ENCODE measurements at places on chromosomes 7 and 10.
A peak's percentile ranks its signal among the peaks of the same experiment; 100 is the strongest.

GRCh38 chr7:94022550-94022949 lies 18.4 kb upstream of the BET1 start:
- no peak for DNase-seq

- DNase-seq, result no peak
These were observed 599.5 kb upstream of the DPP6 start for GRCh38 chr7:153452661-153453060.

DNA sequence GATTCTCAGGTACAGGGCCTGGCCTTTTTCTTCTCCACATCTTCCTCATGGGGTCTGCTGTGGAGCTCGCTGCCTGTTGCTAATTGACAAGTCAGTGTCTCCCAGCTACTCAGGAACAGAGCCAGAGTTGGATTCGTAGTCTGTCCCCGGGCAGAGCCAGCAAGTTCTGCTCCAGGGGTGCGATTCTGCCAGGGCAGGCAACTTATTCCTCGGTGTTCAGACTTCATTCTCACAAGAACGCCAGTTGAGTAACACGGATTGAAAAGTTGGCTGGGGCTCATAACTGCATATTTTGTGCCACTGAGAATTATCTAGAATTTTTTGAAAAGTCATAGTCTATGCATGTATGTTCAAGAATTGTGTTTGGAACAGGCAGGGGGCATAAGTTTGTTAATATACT lies 336.7 kb upstream of the NPVF start:
- DNase-seq, result no peak

GRCh38 chr10:27748601-27749000 lies 3.0 kb upstream of the MKX start:
- no peak for DNase-seq

GRCh38 chr7:80334196-80334595 lies 177.7 kb downstream of the GNAT3 start:
- DNase-seq, result no peak

DNA sequence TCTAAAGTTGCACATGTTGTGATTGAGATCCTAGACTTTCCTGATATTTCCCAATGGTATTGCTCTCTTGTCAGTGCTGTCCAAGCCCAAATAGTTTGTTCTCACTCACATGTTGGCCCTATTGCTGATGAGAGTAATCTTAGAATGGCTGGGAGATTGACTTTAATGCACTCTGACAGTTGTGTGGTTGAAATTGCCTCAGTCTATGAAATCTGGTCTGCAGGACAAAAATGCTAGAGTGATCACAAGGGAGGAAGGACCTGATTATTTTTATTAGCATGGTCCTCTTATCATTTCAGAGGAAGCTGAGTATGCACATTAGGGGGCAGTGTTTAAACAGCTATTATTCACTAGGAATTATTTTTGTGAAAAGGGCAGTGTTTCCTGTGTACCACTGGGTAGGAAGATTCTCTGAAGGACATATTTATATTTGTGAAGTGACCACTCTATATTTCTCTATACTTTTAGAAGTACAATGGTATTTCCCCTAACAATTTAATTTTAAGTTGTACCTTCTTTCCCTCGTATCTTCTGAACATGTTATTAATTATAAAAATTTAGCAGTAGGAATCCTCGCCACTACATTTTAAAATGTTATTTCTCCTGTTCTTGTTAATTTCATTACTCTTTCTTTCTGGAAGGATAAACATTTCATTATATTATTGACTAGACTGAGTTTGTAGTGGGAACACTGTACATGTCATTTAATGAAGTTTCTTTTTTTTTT lies 64.4 kb downstream of the SUGCT start:
- DNase-seq, result no peak

DNA sequence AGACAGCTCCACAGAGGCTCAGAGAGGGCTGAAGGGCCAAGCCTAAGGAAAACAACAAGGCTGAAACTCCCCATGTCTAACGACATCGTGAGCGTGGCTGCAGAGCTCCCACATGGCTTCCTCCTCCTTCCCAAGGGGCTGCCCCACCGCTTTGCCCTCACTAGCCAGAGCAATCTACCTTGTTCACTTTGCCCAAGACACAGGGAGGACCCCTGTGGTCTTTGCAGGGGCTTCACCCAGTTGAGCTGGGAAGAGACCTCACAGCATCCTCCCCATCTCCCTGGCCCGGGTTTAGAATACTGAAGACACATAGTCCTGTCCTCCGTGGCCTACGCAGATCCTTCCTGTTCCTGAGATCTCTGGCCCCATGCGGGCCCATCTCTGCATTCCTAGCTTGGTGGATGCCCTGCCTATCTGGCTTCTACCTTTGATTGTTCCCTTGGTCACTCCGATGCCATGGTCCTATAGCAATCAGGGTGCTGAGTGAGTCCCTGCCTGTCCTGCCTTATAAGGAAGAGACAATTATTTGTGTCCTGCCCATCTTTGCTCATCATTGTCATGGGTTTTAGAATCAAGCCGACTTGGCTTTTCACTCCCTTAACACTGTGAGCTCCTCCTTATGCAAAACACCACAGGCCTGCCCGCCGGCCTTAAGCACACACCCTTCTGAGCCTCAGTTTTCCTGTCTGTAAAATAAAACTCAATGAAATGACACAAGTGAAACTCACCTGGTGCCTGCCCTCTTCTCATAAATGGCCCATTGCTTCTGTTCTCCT lies 73.2 kb downstream of the PARP12 start:
- DNase-seq, result no peak

DNA sequence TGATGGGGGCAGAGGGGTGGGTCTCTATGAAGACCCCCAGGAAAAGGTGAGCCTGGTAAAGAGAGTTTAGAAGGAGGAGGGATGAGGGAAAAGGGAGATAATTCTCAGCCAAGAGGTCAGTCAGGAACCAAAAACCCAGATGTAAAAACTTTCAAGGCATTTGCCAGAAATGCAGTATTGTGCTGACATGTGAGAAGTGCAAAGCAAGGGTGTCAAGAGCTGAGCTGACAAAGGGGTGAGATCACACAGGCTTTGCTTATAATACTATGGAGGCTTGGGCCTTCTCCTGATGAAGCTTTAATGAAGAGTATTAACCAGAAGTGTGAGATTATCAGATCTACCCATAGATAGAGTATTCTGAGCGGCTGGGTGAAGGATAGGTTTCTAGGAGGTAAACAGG lies 22.3 kb upstream of the IFRD1 start:
- no peak for DNase-seq

- no peak for DNase-seq
These were observed 9.5 kb upstream of the C10orf95 start for GRCh38 chr10:102460836-102461186.

DNA sequence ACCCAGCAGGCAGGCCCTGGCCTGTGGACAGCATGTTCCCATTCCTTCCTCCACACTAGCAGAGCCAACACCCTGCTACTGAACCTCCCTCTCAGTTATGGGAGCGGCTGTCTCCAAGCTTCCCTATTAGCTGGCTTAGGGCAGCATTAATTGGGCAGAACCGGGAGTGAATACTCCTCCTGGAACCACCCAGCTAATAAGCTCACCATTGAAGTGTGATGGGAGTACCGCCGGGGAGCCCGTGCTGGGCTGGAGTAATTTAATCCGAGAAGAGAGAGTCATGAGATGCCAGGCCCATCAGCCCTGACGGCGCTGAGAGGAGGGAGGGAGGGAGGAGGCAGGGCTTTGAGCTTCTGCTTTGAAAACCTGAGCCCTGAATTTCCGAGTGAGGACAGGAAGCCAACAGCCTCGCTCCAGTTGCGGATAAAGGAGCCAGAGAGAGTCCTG lies 31.8 kb upstream of the ELFN1 start:
- no peak for DNase-seq

GRCh38 chr7:33276325-33276724 lies 147.0 kb downstream of the BBS9 start:
- DNase-seq, result no peak

GRCh38 chr7:6317797-6318438 lies 45.5 kb upstream of the CYTH3 start:
- DNase-seq, result no peak

GRCh38 chr10:30172673-30173072 lies 113.3 kb upstream of the JCAD start:
- DNase-seq, result no peak

DNA sequence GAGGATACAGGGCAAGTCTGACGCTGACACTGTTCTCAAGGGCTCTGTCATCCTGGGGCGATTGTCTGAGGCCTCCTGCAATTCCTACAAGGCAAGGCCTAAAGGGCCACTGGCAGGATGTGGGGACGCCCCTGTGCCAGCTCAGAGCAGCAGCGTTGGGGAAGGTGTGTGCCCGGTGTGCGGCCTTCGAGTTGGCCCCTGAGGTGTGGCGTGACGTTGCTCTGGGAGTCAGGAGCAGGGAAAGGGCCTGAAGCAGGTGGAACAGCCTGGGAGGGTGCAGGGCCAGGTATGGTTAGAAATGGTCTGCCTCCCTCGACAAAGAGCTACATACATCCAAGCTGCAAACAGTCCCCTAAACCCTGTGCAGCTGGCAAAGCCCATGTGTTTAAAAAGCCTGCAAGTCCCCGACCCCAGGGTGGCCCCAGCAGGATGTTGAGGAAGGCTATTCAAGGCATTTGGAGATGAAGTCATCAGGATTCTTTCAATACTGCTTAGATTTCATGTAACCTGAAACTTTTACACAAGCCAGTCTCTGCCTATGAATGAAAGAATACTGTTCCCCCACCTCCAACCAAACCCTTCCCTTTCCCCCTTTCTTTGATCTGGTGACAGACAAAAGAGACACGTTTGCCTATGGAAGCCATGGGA lies 142.5 kb upstream of the TNS3 start:
- no peak for DNase-seq

DNA sequence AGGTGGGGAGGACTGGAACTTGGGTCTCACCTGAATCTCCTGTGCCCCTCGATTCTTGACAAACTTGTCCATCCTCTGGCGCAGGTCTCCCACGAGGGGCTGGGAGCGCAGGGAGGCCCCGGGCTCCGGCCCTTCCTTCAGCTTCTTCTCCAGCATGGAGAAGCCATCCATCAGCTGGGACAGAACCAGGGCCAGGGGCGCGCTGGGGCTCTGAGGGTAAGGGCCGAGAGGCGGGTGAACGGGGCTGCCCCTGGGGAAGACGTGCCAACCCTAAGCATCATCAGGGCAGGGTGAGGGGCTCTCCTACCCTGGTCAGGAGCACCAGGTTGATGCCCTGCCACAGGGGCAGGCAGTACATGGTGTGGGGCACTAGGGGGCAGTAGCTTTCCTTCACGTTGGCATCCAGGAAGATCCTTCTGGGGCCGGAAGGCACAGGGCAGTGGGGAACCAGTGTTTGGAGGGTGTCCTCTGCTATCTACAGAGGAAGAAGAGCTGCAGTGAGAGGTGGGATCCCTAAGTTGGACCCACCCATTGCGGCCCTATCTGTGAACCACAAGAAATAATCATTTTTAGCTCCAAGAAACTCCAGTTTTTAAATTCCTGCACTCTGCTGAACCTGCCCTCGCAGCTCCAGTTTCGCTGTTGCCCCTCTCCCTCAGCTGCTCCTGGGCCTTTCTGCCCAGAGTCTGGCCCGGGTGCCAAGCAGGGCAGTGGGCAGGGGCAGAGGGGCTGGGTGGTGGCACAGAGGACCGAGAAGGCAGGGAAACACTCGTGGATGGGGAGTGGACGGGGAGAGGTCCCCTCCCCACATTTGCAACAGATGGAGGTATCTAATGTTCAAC lies 10.8 kb upstream of the PYROXD2 start:
- DNase-seq, result no peak

DNA sequence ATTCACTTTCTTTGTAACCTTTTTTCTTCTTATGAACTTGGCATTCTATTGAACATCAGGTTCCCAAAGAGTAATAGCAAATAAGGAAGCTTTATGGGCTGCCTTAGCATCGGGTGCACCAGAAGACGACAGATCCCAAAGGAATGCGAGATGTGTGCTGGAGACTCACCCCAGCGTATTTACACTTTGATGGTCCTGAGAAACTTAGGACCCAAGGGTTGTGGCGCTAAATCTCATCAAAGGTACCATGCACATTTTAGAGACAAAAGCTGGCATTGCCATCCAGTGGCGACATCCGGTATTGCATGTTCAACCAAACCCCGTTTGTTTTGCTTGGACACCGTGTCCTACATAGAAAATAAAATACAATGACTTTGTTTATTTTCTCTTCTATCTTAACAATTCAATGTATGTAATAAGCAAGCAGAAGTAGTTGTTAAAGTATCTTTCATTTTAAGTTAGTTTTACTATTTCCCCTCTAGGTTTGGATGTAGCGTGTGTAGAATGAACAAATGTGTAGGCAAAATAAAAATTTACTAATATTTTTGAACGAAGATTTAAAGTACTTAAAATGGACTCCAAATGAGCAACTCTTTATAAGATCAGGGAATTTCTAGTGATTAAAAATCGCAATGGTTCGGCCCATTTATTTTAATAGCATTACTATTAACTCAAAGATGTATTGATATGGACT lies 1154.8 kb downstream of the GATA3 start:
- peak; percentile 47 for DNase-seq

GRCh38 chr7:68720697-68721096 lies 877.6 kb upstream of the AUTS2 start:
- DNase-seq, result no peak

- DNase-seq, result no peak
These were observed 137.7 kb downstream of the LRRC4 start for GRCh38 chr7:127893547-127893946.

DNA sequence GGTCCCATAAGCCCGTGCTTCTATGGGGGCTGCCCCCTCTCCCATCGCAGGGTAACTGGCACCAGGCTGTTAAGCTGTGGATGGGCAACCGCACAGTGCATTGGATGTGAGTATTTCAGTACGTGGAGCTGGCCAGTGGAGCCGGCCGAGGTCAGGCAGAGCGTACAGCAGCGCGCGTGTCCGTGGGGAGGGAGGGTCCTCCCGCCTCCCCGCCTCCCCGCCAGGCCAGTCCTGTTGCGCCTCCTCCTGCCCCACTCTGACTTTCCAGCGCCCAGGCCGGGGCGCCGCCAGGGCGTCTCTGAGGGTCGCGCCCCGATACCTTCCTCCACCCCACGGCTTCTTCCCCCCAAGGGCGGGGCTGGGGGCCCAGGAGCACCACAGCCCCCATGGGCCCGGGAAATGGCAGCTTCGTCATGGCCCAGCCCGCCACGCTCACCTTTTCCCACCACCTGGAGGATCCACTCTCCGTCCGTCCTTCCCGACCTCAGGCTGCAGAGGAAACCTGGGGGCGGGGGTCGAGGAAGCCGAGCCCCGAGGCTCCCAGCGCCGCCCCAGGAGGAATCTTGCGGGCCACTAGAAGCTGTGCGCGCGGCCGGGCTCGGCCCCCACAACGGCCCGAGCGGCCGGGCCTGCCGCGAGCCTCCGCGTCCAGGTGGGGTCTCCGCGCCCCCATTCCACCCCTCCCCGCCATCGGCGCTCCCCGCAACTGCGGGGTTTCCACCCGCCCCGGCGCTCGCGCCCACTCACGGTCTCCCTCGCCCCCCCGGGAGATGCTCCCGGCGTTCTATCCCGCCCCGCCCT lies 831 bp upstream of the PFKP start:
- DNase-seq, result no peak
